ENCODE measurements at places on chromosomes 3 and 15.

GRCh38 chr3:170908235-170909116, at the start of gene EIF5A2:
Gene EIF5A2, minus strand, starts transcription at chr3:170908637. Its CDS starts 831 bp downstream, at chr3:170907806.
- DNase-seq: peak; percentile 94

- no peak for DNase-seq
Measured at GRCh38 chr3:15876669-15877068, 78.9 kb upstream of the ANKRD28 start.

GRCh38 chr15:26967719-26968269, 3.2 kb upstream of the GABRG3 start:
- DNase-seq: no peak

- peak; percentile 78 for DNase-seq
Measured at GRCh38 chr3:157572559-157573270, 69.5 kb upstream of the VEPH1 start.

GRCh38 chr3:40262331-40262730, 47.2 kb upstream of the EIF1B start:
- DNase-seq: peak; percentile 61

- DNase-seq: no peak
Measured at GRCh38 chr15:83474578-83474977, 27.4 kb downstream of the SH3GL3 start.

GRCh38 chr3:30399394-30400181, 206.8 kb upstream of the TGFBR2 start:
- DNase-seq: no peak

DNA sequence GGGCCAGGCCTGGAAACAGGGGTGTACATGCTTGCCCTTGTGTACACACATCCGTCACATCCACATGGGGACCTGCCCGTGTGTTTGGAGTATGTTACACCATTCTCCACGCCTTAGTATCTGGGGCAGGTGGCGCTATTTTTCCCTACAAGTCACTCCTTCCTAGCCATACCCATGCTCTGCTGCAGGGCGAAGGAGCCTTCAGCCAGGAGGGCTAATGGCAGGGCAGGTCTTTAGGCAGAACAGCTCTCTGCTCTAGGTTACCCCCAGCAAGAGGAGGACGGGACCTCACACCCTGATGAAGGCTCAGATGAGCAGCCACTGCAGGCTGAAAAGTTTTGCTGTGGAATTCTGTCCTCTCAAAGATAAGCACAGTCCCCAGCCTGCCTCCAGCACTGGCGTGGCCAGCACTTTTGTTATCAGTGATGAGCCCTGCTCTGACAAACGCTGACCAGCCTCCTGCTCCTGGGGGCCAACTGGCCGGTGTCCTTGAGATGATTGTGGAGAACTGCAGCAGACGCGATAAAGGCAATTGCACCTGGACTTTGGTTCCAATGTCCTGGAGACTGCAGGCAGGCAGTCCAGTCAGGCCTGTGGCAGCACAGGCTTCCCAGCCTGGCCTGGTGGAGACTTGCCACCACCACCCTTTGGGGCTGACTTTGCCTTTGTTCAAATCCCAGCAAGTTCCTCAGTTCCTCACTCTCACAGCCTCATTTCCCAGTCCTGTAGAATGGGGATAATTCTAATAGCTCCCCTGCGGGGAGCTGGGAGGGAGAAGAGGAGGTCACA, 19.8 kb upstream of the PIGZ start:
- DNase-seq: no peak

GRCh38 chr3:25156626-25157025, 271.4 kb upstream of the RARB start:
- DNase-seq: no peak

- DNase-seq: no peak
Measured at GRCh38 chr3:186181901-186182300, 73.0 kb upstream of the ETV5 start.

GRCh38 chr3:43255662-43256061, 30.7 kb upstream of the SNRK start:
- DNase-seq: no peak

- DNase-seq: no peak
Measured at GRCh38 chr3:12194669-12195161, 36.0 kb upstream of the TIMP4 start.

DNA sequence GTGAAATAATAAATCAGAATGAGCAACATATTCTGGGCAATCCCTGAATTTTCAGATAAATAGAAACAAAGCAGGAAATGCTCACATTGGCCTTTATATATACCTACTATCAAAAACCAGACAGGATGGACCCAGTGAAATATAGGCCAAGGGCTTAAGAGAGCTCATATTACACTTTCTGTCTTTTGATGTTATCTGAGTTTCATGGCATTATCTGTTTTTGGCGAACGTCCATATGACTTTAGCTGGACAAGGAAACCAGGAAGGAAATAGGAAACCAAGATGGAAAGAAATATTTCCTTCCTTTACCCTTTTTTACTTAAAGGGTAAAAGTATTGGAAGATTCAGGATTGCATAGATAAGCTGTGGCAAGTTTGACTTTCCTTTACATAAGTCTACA, 274.8 kb downstream of the THSD4 start:
- no peak for DNase-seq

- DNase-seq: no peak
Measured at GRCh38 chr3:110710156-110710555, 361.5 kb upstream of the NECTIN3 start.

GRCh38 chr3:97967966-97968365, 4.3 kb downstream of the RIOX2 start:
- no peak for DNase-seq

- no peak for DNase-seq
Measured at GRCh38 chr15:61051569-61052031, 177.5 kb downstream of the RORA start.

- DNase-seq: no peak
Measured at GRCh38 chr15:100547961-100548360, 19.2 kb upstream of the CERS3 start.

DNA sequence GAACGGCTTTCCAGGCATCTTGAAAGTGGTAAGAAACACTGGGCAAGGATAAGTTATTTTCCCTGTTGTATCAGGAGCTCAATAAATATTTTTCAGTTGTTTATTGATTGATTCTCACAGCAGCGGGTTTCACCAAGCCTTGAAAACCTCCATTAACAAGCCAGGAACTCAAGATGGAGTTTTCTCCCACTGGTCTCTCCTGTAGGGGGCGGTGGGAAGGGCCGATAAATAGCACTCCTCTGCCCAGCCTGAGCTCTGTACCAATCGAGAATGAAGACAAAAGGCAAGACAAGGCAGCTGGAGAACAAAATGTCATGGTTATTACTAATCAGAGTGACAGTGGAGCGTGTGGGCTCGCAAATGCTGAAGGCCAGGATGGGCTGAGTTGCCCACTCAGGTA, 7.4 kb downstream of the HRH1 start:
- DNase-seq: no peak

DNA sequence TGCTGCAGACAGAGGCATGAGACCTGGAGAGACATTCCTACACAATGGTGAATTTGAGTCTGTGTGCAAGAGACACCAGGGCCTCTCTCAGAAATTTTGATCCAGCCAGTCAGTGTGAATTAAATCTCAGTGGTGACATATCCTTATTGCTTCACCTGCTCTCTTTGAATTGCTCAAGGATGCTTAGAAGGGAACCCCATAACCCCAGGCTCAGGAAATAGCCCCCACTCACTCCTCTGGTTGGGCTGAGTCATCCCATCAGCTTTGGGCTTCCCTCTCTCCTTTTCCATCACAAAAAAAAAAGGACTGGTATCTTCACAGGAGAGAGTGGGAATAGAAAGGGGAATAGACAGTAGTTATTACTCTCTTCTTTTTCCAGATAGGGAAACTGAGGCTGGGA, 33.0 kb upstream of the LARS2 start:
- DNase-seq: no peak

GRCh38 chr3:14203521-14204079, 25.0 kb downstream of the LSM3 start:
- no peak for DNase-seq

- DNase-seq: no peak
Measured at GRCh38 chr3:71543371-71544016, 40.0 kb downstream of the FOXP1 start.

DNA sequence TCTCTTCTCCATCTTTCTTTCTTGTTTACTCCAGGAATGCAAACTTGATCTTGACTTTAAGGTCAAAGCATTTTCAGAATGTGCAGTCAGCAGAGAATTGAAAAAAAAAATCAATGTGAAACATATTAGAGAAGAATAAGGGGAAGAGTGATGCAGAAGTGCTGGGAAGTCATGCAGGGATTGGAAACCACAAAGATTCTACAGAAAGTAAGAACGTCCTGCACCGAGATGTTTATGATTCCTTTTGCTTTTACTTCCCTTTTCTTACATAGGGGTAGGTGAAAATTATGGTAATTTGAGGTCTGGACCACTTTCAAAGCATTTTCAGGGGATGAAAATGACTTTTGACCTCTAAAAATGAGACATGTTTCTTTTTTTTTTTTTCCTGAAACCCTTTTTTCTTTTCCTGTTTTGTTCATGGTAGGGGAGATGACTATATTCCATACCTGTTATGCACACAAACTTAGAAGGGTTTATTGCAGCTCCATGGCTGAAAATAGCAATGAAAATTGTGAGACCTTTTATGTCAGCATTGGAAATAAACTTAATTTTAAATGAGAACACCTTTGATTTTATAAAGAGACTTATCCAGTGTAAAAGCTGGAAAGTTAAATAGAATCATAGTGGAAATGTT, 623.5 kb upstream of the TBL1XR1 start:
- DNase-seq: no peak

GRCh38 chr3:67294341-67294740, 296.2 kb downstream of the KBTBD8 start:
- no peak for DNase-seq

- DNase-seq: peak; percentile 8
Measured at GRCh38 chr3:172680684-172681083, 30.2 kb downstream of the NCEH1 start.

DNA sequence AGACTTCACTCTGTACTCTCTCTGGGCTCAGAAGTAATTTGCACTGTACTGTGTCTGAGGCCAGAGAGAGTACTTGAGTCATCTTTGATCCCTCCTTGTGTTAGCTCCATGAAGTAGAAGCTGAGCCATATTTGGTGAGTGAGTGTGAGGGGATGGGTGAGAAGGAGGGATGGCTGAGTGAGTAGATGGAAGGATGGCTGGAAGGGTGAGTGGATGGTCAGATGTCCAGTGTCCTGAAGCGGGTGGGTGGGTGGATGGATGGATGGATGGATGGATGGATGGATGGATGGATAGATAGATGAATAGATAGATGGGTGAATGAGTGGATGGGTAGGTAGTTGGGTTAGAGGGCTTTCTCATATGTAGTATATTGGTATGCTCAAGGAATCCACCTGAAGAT, 39.3 kb downstream of the FGD5 start:
- DNase-seq: no peak

DNA sequence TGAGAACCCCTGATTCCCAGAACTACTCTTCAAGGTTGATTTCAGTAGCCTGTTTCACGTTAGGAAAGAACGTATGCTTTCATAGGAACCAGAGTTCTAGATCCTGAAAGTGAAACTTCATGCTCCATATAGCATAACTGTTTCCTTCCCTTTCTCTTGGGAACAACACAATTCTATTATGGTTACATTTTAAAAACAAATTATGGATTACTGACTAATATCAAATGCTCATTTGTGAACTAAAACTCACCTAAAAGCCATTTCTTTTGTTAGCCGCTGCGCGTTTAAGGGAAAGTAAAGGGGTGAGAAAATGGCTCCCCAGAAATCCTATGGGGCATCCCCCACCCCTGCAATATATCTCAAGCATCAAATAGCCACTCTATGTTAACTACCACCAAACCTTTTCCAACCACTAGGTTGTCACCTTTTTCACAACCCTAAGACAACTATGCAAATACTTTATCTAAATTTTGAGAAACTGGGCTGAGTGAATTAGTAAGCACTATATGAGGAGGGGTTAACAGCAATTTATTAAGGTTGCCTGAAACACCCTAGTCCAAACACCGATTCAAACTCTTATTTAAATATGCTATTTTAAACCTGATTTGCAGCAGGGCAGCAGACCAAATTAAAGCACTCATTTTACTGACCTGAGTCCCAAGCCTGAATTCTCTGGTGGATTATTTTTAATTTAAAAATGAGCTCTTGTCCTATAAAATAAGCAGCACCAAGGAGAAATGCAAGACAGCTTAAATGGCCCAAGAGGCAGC, 2.4 kb downstream of the SIAH2 start:
- no peak for DNase-seq

- no peak for DNase-seq
Measured at GRCh38 chr3:77102951-77103769, 63.3 kb downstream of the ROBO2 start.

DNA sequence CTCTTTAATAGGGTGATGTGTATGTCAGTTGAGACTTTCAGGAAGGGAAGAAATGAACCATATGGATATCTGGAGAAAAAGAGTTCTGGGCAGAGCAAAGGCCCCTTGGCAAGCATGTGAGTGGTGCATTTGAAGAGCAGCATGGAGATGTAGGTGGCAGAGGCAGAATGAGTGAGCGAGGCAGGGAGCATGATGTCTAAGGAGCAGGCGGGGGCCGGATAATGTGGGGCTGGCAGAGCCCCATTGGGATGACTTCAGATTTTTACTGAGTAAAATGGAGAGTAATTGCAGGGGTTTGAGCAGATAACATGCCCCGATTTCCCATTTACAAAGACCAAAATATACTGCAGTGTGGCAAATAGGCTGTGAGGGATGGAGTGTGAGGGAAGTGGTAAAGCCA, 52.9 kb upstream of the PLCL2 start:
- no peak for DNase-seq

DNA sequence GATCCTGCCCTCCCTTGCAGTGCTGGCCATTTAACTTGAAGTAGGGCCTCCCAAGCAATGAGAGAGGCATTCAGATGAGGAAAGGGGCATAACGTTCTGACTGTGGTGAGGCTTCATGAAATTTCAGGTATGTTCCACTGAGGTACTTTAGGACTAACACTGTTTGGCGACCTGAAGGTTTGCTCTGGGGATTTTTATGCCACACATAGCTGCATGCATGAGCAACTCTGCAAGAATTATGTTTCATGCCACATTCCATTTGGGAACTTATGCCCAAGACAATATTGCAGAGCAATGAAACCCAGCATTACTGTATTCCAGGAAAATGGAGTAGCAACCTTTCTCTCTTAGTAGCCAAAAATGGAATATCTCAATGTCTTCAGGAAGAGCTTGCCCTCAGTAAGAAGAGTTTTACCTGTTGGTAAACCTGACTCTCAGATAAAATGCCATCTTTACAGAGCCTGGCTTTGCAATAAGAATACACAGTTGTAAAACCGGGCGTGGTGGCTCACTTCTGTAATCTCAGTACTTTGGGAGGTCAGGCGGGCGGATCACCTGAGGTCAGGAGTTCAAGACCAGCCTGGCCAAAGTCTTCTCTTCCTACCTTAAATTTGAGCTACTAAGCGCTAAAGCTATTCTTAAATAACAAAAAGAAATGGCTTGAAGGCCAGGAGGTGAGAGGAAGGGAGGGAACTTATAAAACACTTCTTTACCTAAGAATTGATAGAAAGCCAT, 16.7 kb upstream of the TBL1XR1 start:
- no peak for DNase-seq

GRCh38 chr15:39852250-39852649, 67.8 kb downstream of the GPR176 start:
- no peak for DNase-seq
